Fibroblast of mammary gland (primary cell): ENCODE measurements at places on chromosomes 12 and 14.
A peak's percentile ranks its signal among the peaks of the same experiment; 100 is the strongest.

DNA sequence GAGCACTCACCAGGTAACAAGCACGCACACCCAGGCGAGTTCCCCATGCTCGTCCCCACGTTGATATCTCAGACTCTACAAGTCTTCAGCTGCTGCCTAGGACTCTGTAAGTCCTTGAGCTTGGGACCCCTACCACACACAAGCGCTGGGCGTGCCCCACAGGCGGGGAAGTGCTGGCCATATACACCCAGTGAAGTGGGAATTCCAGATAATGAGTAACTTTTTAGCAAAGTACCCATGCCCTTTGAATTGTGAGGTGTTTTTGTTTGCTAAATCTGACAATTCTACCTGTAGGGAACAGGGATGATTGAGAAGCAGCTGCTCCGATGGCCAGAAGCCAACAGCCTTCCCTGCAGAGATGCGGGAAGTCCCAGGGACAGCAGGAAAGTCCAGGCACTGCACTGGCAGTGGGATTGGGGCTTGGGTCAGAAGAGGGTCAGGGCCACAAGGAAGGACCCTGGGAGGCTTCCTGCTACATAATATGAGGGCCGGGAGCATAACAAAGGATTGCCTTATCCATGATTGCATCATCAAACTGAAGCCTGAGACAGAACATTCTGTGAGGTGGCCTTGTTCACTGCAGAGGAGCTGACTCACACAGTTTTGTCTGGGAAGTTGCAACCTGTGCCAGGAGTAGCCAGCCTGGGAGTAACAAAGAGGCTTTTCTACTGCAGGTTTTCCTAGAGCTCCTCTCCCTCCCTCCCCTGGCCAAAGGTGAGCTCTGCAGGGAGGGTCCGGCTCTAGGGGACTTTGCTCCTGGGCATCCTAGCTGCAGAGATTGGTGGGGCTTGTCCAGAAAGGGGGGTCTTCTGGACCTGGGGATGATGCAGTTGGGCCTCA is 13.2 kb upstream of the SERPINA3 start:
- peak; percentile 99 for DNase-seq

DNA sequence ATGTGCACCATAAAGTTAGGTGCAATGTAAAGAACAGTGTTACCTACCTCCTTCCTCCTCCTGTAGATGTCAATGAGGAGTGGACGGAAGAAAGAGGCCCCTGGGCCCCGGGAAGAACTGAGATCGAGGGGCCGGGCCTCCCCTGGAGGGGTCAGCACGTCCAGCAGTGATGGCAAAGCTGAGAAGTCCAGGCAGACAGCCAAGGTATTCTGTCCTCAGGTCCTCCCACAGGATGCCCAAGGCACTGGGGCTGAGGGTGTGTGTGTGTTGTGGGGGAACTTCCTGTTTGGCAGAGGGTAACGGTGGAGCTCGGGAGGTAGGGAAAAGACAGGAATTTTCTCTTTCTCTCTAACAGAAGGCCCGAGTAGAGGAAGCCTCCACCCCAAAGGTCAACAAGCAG is 6.4 kb downstream of the ATN1 start:
- peak; percentile 58 for DNase-seq

GRCh38 chr12:44021471-44021971 is 185.6 kb downstream of the TMEM117 start:
- no peak for DNase-seq

GRCh38 chr12:68158432-68158831 is 1.1 kb downstream of the IFNG start:
- peak; percentile 28 for DNase-seq

- DNase-seq: no peak
Measured at GRCh38 chr14:100426314-100426713, 103.2 kb downstream of the SLC25A47 start.

GRCh38 chr14:32050878-32051277 is 26.2 kb upstream of the ARHGAP5 start:
- DNase-seq: no peak

- DNase-seq: no peak
Measured at GRCh38 chr12:3559601-3560294, 68.7 kb downstream of the PRMT8 start.

GRCh38 chr14:47541662-47542061 is 133.7 kb downstream of the MDGA2 start:
- DNase-seq: no peak

GRCh38 chr14:100902295-100903133 is 1.0 kb downstream of the RTL1 start:
- DNase-seq: no peak
